ENCODE measurements at places on chromosomes 11 and 22.

DNA sequence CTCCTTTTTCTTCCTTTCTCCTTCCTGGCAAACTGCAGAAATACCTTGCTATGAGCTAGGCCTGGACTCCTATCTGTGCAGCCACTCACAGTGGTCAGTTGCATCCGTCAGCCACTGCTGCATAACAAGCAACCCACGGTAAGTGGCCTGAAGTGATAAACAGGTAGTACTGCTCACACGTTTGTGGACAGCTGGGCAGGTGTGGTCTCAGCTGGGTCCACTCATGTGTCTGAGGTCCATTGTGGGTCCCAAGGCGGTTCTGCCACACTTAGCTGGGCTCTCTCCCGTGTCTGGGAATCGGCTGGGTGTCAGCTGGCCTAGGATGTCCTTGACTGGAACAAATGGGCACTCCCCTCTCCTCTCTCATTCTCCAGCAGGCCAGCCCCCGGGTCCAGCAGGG is 109.3 kb downstream of the BRD1 start:
- DNase-seq, result no peak

GRCh38 chr11:27626269-27626937 is 73.9 kb downstream of the BDNF start:
- DNase-seq, result no peak

GRCh38 chr11:28383456-28383855 is 275.3 kb downstream of the METTL15 start:
- DNase-seq, result no peak

GRCh38 chr22:45341498-45341897 is 31.8 kb downstream of the FAM118A start:
- DNase-seq, result no peak

DNA sequence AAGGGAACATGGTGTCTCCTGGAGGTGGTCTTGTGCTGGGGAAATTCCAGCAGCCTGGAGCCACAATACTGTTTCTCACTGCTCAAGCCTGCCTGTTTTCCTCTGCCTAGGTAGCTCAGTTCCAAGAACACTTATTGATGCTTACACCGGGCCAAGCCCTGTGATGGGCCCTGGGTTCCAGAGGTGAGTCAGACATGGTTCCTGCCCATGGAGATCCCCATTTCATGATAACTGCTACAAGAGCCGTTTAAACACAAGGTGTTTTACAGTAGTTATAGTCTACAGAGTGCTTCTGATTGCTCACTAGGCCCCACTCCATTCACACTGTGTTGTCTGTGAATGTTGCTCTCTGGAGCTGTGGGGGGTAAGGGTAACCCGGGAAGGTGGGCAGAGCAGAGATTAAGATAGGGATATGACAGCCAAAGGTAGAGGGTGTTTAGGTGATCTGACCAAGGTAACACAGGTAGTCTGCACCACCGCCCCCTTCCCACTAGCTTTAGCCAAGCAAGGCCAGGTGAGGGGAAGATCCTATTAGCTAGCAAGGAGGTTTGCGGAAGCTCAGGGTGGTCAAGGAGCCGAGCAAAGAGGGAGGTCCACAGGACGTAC is 696 bp upstream of the MICAL2 start:
- DNase-seq, result no peak

DNA sequence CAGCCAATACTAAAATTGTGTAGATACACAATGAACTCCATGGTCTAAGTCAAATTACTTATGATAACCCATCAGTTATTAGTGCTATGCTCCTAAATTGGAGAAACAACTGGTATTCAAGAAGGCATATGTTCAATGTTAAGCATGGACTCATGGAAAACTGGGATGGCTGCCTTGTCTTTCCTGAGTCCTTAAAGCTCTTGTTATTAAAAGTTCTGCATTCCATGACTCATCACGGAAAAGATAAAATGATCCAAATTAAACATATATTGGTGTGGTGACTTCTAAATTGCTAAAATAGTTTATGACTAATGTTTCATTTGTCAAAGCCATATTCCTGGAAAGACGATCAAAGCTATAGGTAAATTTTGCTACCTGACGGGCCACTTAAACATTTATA is 9.4 kb upstream of the EI24 start:
- DNase-seq, result no peak

- DNase-seq, result no peak
Observed at GRCh38 chr11:120295099-120295498, 30.0 kb upstream of the TLCD5 start.

DNA sequence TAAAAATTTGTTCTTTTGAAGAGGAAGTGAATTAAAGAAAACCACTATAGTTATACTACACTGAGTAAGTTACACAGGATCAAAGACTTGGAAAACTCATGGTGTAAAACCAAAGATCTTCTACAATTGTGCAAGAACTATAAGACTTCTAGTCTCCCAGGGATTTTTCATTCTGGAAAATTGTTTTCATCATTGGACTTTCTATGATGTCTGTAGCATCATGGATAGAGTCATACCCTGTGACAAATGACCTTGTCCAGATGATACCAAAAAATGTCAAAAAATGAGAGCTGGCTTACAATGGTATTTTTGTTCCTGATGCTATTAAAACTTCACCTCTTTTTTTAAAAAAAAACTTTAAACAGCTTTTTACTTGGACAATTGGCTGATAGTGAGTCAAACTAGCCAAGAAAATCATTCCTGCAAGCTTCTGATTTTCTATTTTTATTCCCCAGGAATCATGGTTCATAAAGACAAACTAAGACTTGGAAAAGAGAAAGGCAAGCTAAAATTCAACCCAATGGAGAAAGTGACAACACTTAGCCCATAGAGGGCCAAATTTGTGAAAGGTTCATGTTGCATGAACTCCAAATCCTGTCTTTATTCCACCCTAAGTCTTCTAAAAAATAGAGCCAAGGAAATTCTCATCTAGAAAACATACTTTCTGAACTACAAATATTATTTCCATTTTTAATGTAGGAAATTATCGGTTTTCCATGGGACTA is 30.7 kb downstream of the ME3 start:
- DNase-seq, result no peak

DNA sequence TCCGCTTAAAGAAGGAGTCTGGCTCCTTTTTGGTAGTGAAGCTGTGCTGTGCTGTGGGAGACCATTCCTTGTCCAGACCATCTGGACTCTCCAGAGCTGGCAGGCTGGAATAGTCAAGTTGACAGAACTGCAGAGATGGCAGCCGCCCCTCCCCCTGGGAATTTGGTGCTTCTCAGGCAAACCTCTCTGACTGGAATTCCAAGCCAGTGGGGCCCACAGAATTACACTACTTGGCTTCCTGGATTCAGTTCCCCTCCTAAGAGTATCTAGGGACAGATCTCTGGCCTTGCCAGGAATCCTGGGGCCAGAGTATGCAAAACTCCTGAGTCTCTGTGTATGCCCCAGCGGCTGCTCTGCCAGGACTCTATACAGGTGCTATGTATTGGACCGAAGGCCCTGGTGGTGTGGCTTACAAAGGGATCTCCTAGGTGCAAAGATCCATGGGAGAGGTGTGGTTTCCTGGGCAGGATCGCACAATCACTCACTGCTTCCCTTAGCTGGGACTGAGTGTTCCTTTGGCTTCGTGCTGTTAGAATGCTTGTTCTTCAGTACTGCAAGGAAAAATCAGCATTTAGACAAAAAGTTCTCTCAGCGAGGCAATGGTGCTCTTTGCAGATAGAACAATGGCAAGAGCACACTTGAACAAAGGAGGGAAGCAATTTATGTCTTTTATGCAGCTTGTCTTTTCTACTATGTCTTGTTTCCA is 86.8 kb downstream of the PRMT3 start:
- no peak for DNase-seq

GRCh38 chr11:34044664-34045485 is 6.7 kb upstream of the CAPRIN1 start:
- DNase-seq, result no peak

- no peak for DNase-seq
Observed at GRCh38 chr11:85661972-85662664, 2.8 kb downstream of the CREBZF start.

GRCh38 chr11:64355078-64355940 is 3.7 kb upstream of the RPS6KA4 start:
- DNase-seq, result peak; percentile 76

DNA sequence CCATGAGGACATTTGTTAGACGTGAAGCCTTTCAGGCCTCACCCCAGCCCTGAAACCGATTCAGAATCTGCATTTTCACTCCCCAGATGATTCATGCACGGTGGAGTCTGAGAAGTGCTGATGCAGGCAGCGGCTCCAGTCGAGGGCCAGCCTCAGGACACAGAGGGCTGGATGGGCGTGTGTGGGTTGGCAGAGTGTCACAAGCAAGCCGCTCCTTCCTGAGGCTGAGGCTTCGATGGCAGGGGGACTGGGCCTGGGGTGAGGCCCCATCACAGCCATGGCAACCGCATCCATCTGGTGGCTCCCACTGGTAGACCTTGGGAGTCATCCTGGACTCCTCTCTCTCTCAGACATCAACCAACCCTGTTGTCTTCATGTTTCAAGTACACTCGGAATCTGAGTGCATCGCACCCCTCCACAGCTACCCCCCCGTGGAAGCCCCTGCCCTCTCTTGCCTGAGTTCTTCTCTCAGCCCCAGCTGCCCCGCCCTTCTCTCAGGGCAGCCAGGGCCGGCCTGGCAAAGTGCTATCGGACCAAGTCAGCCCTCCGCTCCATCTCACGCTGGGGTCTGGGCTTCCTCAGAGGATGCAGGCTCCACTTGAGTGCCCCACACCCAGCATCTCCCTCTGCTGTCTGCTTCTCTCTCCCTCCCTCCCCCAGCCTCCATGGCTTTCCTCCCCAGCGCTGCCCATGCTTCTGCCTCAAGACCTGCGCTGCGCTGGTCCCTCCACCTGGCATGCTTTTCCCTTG is 10.6 kb downstream of the KCNC1 start:
- DNase-seq, result no peak

DNA sequence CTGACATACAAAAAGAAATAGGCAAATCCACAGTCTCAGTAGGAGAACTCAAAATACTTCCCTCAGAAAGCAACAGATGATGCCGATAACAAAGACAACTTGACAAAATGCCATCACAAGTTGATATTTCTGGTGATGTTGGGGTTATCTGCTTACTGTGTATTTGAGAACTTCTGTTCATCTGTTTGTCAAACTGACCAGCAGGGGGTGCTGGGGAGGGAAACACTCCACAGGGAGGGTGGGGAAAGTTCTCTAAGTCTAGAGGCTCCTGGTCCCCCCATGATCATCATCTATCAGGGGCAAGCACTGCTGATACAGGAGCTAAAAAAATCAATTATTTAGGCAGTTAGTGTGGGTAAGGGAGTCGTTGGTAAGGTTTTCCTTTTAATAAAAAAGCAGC is 19.2 kb downstream of the GLYATL1 start:
- DNase-seq, result no peak

- DNase-seq, result no peak
Observed at GRCh38 chr11:44047931-44048431, at the start of gene ACCSL. ACCSL (plus strand) TSS chr11:44047981; CDS start chr11:44048037, 56 bp downstream.

DNA sequence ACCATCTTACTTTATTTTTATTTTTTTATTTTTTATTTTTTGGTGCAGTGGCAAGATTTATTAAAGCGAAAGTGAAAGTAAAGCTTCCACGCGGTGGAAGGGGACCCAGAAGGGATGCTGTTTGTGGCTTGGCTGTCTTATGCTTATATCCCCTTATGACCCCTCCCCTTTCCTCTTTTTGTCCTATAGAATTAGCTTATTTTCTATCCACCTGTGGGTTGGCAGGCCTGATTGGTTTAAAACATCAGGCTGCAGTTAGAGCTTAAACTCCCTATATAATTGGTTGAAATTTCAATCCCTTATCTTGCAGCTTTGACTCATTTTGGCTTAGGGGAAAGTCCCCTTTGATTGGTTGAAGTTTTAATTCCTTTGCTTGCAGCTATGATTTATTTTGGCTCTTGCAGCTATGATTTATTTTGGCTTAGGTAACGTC is 50.5 kb downstream of the NNMT start:
- no peak for DNase-seq

- no peak for DNase-seq
Observed at GRCh38 chr22:42052765-42053164, 17.8 kb downstream of the NAGA start.

DNA sequence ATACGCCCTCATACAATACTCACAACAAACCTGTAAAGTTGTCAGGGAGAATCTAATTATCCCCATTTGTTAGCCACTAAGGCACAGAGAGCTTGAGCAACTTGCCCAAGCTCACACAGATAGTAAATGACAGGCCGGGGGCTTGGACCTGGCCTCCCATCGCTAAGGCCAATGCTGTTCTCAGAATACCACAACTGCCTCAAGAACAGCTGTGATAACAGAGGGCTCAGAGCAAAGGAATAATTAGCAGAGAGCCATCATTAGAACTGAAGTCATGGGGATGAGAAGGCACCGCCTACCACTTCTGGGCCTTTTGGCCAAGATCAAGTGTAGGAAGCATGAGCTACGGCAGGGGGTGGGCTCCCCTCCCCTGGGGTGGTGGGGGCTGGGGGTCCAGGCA is 98.6 kb downstream of the FEZ1 start:
- no peak for DNase-seq

GRCh38 chr11:74450318-74450717 is 17.0 kb downstream of the KCNE3 start:
- no peak for DNase-seq

DNA sequence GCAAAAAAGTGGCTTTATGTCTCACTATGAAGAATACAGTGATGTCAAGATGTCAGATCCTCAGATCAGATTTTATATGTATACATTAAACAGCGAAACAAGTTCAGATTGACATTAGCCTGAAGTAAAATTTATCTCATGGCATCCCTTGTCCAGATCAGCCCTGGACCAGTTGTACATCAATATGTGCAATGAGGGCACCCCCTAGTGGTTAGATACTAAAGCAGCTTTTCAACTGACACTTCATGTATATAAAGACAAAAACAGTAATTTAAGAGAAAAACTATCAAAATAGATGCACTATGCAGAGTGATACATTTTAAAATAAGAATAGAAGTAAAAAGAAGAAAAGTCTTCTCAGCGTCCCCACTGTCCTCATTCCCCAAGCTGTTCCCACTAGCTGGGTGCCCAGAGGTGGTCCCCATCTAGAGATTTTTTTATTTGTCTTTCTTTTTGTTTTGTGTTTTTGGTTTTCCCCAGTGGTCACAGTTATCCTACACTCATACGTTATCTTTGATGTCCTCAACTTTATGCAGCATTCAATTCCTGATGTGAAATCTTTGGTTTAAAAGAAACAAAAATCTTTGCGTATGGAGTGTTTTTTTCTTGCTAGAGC is 2193.4 kb upstream of the RAG2 start:
- peak; percentile 67 for DNase-seq

Data from SHP77 (cell line).